Osteoblast (primary cell): ENCODE measurements at places on chromosomes 4 and X. TPM values are rescaled to one million over a fixed set of nuclear protein-coding genes. Genes with fewer than 3 reads are reported as not detected.

The PABPC5 gene
- 3.2 and 3.6 TPM in 2 replicates for total RNA-seq

The PWWP3B gene
- not detected in 2 replicates for total RNA-seq

- no peak for DNase-seq
Observed at GRCh38 chrX:9144701-9145241, 110.8 kb upstream of the FAM9B start.

- DNase-seq, result no peak
Observed at GRCh38 chrX:136467303-136467702, 20.4 kb upstream of the BRS3 start.

GRCh38 chr4:188332265-188332664 is 193.0 kb downstream of the TRIML1 start:
- DNase-seq, result no peak

DNA sequence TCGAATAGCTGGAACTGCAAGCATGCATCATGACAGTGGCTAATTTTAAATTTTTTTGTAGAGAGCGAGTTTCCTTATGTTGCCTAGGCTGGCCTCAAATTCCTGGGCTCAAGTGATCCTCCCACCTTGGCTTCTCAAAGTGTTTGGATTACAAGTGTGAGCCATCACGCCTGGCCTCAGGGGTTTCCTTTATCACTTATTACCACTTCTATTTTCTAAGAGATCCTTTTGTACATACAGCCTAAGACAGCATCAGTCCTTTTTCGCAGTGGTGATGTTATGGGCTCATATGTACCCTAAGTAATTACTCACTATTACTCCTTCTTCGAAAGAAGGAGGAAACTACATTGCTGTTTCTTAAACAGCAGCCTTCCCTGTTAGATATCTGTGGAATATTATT is 54.1 kb upstream of the CDKN2AIP start:
- DNase-seq, result no peak

- no peak for DNase-seq
Observed at GRCh38 chr4:37015391-37015790, 229.2 kb upstream of the NWD2 start.

DNA sequence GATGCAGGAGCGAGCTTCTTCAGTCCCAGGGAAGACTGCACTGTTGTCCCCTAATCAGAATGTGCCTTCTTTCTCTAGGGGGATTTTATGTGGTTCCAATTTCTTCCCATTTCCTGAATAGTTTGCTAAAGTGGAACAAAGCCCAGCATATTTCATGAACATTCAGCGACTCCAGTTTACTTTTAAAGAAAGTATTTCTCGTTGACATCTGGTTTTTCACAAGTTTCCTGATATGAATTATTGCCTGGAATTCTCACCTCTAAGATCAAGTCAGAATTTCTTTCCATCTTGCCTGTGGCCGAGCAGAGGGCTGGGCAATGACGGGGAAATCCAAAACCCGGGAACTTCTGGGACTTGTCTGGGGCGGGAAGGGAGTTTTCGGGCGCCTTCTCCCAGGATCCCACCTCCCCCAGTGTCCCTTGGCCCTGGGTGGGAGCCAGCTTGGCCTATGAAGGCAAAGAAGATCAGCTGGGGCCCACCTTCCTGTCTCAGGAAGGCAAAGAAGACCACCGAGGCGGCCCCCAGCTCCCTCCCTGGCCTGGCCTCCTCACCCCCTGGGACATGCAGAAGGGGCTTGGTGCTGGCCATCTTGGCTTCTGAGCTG is 15.4 kb downstream of the SORCS2 start:
- no peak for DNase-seq

GRCh38 chr4:104870495-104871233 is 276.0 kb upstream of the TET2 start:
- DNase-seq, result no peak

DNA sequence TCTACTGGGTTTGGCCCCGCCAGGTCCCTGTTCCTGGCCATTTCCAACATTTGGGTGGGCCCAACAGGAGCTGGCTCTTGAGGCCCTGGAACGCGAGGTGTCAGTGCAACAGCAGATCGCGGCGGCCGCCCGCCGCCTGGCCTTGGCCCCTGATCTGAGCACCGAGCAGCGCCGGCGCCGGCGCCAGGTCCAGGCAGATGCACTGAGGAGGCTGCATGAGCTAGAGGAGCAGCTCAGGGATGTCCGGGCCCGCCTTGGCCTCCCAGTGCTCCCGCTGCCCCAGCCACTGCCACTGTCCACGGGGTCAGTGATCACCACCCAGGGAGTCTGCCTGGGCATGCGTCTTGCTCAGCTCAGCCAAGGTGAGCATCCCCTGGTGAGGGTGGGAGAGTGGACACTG is 5.5 kb downstream of the CCDC120 start:
- DNase-seq, result peak; percentile 84

The RS1 gene
- not detected in 2 replicates for total RNA-seq

The RNF128 gene
- total RNA-seq, result 0.59 and 0.72 TPM in 2 replicates

DNA sequence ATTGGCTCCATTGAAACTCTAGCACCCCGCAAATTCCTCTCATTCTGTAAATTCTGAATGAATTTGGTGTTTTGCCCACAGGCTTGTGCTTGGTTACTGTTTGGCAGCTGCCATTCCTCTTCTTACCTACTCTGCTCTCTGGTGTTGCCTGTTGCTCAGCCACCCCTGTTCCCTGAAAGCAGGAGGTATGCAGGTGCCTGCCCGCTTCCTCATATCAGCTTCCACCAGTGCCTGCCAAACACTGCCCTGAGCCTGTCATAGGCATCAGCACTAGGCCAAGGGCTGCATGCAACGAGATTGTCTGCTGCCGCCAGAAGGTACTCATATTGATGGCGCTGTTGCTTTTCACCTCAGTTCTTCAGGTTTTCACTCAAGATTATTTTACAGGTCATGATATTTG is 978.1 kb downstream of the C4orf33 start:
- no peak for DNase-seq

- DNase-seq, result no peak
Observed at GRCh38 chr4:869776-870175, 43.8 kb upstream of the CPLX1 start.

The CYBB gene
- total RNA-seq, result 0.29 and 1.4 TPM in 2 replicates
